ENCODE measurements at places on chromosomes 11 and 22. TPM values are rescaled to one million over a fixed set of nuclear protein-coding genes. Genes with fewer than 3 reads are reported as not detected.

CCDC73 gene
- not detected for total RNA-seq

VSIG10L2 gene
- total RNA-seq, result not detected

NPTXR gene
- 64.6 TPM for total RNA-seq

PAX6 gene
- 14.8 TPM for total RNA-seq

APOL1 gene
- total RNA-seq, result 0.92 TPM

WEE1 gene
- total RNA-seq, result 18.2 TPM

OR51E2 gene
- under 0.01 TPM for total RNA-seq

CHST1 gene
- 37.8 TPM for total RNA-seq

GVQW3 gene
- total RNA-seq, result 39.0 TPM

TTLL1 gene
- 45.2 TPM for total RNA-seq

Measured in diencephalon (tissue), 1 donor.